ENCODE measurements at places on chromosomes 3 and 15. TPM values are rescaled to one million over a fixed set of nuclear protein-coding genes. Genes with fewer than 3 reads are reported as not detected.

PCLAF gene
- not detected for total RNA-seq

IGSF11 gene
- not detected for total RNA-seq

WDR93 gene
- 2.1 TPM for total RNA-seq

LOXL1 gene
- 6.3 TPM for total RNA-seq

DNA sequence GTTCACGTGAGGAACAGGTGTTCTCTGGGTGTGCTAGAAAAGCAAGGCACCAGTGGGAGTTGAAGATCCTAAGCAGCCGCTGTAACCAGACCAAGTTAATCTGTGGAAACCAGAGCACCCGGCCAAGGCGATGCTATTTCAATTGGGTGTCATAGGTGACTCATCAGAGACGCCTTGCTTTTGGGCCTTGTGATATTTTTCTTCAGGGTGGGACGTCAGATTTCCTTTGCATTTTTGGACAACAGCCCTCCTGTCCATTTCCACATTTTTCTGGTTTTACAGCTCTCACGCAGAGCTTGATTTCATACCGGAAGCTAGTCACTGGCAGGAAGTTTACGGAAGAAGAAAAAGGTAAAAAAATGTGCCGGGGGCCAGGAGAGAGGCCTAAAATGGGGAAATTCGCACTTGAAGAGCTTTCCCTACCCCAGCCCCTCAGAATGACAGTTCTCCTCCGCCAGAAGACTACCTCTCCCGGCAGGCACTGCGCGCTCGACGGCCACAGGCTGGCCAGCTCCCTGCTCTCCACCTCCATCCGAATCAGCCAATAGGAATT, 471 bp upstream of the KBTBD8 start:
- no peaks in the 10 kb centered on the region for H3K27me3 ChIP-seq
- no peak overlapping the region for H3K27ac ChIP-seq
- H3K4me1 ChIP-seq = peaks cover 15% of the 10 kb centered on the region
- no peaks in the 10 kb centered on the region for H3K36me3 ChIP-seq
- no peak for DNase-seq
- no peak overlapping the region for H3K4me3 ChIP-seq

- no peaks in the 10 kb centered on the region for H3K36me3 ChIP-seq
- H3K4me1 ChIP-seq = peaks cover 7% of the 10 kb centered on the region
- H3K27ac ChIP-seq = no peak overlapping the region
- no peak for DNase-seq
- no peak overlapping the region for H3K4me3 ChIP-seq
Observed at GRCh38 chr15:56939257-56939656, 20.8 kb downstream of the TCF12 start.

DNA sequence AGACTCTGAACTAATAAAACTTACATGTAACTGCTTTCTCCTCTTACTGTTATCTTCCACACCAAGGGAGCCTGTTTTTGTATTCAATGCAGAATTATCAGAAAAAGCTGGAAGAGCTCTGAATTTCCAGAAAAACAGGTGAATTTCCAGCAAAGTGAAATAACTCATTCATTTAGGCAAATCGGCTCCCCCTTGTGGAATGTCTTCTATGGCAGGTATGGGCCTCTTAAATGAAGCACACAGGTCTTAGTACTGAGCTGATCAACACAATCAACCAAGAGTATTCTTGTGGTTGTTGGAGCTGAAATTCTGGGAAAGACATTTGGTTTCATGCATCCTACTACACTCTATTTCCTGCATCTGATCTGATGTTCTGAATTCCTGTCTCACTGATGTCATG, 31.0 kb upstream of the PTPRG start:
- no peaks in the 10 kb centered on the region for H3K4me1 ChIP-seq
- no peak for DNase-seq

- H3K4me3 ChIP-seq = peak overlapping the region; percentile 51
- peak overlapping the region; percentile 22 for H3K27ac ChIP-seq
- H3K4me1 ChIP-seq = peaks cover 16% of the 10 kb centered on the region
- peak; percentile 65 for DNase-seq
Observed at GRCh38 chr3:133896002-133896761, 500 bp upstream of the RAB6B start.

DNA sequence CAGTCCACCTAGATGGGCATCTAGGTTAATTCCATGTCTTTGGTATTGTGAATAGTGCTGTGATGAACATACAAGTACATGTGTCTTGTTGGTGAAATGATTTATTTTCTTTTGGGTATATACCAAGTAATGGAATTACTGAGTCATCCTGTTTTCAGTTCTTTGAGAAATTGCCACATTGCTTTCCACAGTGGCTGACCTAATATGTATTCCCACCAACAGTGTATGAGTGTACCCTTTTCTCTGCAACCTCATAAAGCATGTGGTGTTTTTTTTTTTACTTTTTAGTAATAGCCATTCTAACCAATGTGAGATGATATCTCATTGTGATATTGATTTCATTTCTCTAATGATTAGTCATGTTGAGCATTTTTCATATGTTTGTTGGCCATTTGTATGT, 86.0 kb upstream of the NDN start:
- H3K27me3 ChIP-seq = no peaks in the 10 kb centered on the region
- no peak for DNase-seq
- H3K36me3 ChIP-seq = no peaks in the 10 kb centered on the region
- no peak overlapping the region for H3K27ac ChIP-seq

DNA sequence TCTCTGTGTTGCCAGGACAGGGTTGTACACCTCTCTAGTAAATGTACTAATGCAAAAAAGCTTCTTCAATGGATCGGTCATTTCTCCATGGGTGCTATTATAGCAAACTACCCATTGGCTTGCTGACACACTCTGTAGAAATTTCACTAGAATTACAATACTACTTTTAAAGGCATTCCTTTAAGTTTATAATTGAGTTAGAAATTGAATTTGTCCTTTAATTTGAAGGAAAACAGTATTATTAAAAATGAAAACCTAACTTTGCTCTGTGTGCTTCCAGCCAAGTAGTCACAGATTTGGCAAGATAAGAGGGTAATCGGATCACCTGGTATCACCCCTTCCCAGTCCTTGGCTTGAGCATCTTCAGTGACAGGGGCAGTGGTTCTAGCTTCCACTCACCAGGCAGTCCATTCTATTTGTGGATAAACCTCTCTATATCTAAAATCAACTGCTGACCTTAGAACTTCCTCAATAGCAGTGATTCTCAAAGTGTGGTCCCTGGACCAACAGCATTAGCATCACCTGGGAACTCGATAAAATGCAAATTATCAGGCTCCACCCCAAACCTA, 93.2 kb downstream of the GHSR start:
- H3K27me3 ChIP-seq = no peaks in the 10 kb centered on the region
- no peak overlapping the region for H3K27ac ChIP-seq

- H3K4me3 ChIP-seq = no peak overlapping the region
- DNase-seq = no peak
- H3K4me1 ChIP-seq = peaks cover 5% of the 10 kb centered on the region
- no peak overlapping the region for H3K27ac ChIP-seq
- H3K36me3 ChIP-seq = peaks cover 24% of the 10 kb centered on the region
- no peaks in the 10 kb centered on the region for H3K27me3 ChIP-seq
Observed at GRCh38 chr15:39963786-39964185, 29.9 kb downstream of the EIF2AK4 start.

GRCh38 chr15:89041507-89041906, 46.7 kb upstream of the ABHD2 start:
- no peaks in the 10 kb centered on the region for H3K36me3 ChIP-seq
- H3K27me3 ChIP-seq = no peaks in the 10 kb centered on the region
- H3K4me1 ChIP-seq = no peaks in the 10 kb centered on the region
- no peak overlapping the region for H3K27ac ChIP-seq
- H3K4me3 ChIP-seq = no peak overlapping the region
- no peak for DNase-seq

- H3K4me3 ChIP-seq = peak overlapping the region; percentile 84
- H3K27me3 ChIP-seq = peaks cover 14% of the 10 kb centered on the region
- no peaks in the 10 kb centered on the region for H3K36me3 ChIP-seq
- peaks cover 25% of the 10 kb centered on the region for H3K4me1 ChIP-seq
- DNase-seq = no peak
Observed at GRCh38 chr15:74432968-74433591, 678 bp downstream of the SEMA7A start.
